T47D (cell line): ENCODE measurements at places on chromosomes 12 and 14.
A peak's percentile ranks its signal among the peaks of the same experiment; 100 is the strongest.

GRCh38 chr12:127147724-127148123 lies 1119.2 kb upstream of the TMEM132C start:
- no peak for DNase-seq

GRCh38 chr14:64465191-64465822 lies at the start of gene AKAP5:
Gene AKAP5, plus strand, starts transcription at chr14:64465499. Its CDS starts 2,896 bp downstream, at chr14:64468395.
- DNase-seq = peak; percentile 75

- DNase-seq = no peak
These were observed 830 bp upstream of the MIS18BP1 start for GRCh38 chr14:45253754-45254310.

- DNase-seq = no peak
These were observed 122.1 kb downstream of the PRKD1 start for GRCh38 chr14:29805415-29806123.

GRCh38 chr12:48075832-48076231 lies 30.0 kb downstream of the SENP1 start:
- no peak for DNase-seq

- no peak for DNase-seq
These were observed 22.8 kb downstream of the BDKRB2 start for GRCh38 chr14:96227428-96227827.

DNA sequence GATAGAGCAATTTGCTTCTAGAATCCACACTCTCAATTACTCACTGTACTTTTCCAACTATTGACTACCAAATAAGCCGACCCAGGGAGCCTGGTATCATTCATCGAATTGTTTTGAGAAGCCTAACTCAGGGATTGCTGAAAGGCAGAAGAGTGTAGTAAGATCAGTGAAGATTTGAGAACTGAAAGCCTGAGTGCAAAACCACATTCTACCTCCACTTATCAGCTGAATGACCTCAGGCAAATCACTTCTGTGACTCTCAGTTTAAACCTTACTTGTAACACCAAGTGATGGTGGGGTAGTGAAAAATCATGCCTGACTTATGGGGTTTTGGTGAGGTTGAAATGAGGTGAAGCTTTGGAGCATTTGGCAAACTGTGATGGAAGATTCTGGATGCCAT lies 126.1 kb upstream of the MAX start:
- no peak for DNase-seq

- DNase-seq = no peak
These were observed 4.4 kb upstream of the PDE6H start for GRCh38 chr12:14968478-14968877.

- DNase-seq = peak; percentile 90
These were observed 61.9 kb downstream of the ESR2 start for GRCh38 chr14:64232095-64232838.

DNA sequence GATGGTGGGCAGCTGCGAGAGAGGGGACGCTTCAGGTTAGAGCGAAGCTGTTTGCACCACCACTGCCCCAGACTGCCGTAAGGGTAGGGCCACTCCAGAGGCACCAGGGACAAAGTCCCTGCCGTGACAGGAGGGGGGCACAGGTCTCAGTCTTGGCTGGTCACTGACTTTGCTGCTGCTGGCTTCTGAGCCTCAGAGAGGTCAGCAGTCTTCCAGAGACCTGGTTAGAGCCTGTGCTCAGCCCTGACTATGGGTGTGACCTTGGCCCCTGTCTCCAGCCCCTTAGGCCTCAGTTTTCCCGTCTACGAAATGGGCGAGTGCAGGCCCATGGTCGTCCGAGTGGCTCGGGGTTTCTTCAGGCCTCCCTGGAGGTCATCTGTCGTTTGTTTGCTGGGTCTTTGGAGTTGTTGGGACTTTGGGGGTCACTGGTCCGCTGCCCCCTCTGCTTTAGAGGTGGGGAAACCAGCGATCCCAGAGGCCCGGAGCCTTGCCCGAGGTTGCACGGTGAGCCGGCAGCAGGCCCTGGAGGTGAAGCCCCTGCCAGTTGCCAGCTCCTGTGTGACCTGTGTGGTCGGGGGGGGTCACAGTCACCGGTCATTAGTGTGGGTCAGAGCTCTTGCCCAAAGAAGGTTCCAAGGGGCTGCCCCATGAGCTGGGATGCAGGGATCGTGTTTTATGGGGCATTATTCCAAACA lies 15.3 kb downstream of the MEG3 start:
- no peak for DNase-seq

DNA sequence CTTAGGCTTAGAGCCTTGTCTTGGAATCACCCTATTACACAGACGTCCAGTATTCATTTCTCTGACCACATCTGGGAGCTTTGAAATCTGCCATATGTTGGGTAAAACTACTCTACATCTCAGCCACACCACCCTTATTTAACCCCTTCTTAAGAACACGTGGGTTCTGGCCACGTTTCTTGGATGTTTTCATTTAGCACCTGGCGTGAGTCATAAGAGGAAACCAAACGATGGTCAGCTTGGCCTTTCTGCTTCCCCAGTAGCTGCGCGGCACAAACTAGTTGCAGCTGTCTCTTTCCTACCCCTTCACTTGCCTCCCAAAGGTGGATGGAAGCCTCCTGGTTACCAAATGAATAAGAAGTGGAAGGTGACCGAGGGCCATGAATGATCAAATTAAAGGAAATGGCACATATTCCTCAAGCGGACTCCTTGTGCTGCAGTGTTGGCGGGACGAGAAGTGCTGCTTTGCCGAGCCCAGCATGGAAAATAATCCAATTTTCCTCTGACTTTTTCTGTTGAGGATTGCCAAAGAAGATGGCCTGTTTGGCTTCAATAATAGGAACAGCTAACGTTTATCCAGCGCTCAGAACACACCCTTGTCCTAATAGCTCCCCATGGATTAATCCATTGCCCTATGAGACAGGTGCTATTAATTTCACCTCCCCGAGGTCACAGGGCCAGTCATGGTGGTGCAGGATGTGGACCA lies 154.1 kb downstream of the ZNF664 start:
- DNase-seq = no peak

DNA sequence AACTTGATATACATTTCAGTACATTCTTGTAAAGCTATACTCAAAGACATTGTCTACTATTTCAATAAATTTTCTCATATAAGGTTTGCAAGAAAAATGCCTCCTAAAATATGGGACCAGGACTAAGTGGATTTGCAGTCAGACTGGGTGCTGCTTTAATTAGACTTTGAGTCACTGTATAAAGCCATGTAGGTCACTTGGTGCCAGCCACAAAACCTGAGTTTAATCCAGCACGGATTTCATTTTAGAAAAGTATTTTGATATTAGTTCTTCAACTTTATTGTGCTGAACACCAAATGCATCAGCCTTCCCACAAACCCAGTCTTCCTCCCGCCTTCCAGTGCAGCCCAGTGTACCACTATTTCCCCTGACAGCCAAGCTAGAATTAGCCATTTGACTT lies 9.9 kb upstream of the NID2 start:
- DNase-seq = no peak

GRCh38 chr12:7376196-7376595 lies 67.8 kb downstream of the CD163L1 start:
- no peak for DNase-seq
